OCI-LY7 (cell line): ENCODE measurements at places on chromosomes 4 and X. TPM values are rescaled to one million over a fixed set of nuclear protein-coding genes. Genes with fewer than 3 reads are reported as not detected.

DNA sequence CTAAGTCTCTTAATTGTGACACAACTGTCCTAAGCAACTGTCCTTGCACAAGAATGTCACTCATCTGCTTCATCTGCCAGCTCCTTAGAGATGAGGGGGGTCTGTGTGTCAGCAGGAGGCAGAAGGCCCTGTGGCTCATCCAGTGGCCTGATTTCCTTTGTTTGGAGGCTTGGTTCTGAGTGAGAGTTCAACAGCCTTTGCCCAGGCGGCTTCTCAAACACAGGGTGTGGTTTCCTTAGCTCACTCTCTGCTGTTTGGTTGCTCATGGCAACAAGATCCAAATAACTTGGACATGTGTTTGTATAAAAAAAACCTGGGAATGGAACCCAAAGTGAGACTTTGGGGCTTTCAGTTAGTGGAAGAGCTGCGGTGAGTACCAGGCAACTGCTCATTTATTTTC is 46.6 kb downstream of the MAP7D3 start:
- no peak for DNase-seq

GRCh38 chr4:141132709-141133145 is 542 bp downstream of the RNF150 start:
- DNase-seq = no peak

The RAB41 gene
- not detected in 2 replicates for total RNA-seq

DNA sequence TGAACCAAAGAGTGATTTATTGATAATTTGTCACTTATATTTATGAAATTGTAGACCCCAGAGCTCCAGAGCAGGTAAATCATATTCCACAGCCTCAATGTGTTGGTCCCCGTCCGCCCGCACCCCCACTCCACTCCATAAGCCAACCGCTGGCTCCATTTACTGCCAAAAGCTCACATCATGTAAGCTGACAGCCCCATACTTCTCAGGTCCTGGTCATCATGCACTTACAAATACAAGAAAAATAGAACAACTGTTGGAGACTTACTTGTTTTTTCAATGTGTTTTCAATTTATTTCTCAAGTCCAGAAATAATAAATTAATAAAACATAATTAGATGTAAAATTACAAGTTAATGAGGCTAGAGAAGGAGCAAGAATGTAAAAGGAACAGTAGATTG is 235.7 kb upstream of the HAND2 start:
- DNase-seq = no peak

DNA sequence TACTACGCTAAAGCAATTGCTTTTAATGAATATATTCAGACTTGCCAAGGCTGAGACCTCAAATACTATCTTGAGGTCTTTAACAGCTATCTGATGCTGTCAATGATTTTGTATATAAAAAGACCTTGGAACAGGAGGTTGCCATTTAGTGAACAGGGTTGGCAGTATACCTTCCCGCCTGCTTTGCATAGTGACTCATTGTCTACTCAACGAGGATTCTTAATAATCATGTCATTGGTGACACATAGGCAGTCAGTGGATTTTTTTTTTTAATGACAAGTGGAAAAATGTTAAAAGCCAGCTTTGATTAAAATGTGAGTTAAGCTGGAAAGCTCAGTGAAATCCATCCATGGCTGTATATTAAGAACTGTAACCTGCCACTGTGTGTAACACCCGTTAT is 164.0 kb downstream of the ASMT start:
- DNase-seq = no peak

- no peak for DNase-seq
These were observed 286.7 kb upstream of the TENM3 start for GRCh38 chr4:181956512-181956911.

GRCh38 chrX:2243913-2244460 is 256.8 kb downstream of the DHRSX start:
- DNase-seq = no peak

DNA sequence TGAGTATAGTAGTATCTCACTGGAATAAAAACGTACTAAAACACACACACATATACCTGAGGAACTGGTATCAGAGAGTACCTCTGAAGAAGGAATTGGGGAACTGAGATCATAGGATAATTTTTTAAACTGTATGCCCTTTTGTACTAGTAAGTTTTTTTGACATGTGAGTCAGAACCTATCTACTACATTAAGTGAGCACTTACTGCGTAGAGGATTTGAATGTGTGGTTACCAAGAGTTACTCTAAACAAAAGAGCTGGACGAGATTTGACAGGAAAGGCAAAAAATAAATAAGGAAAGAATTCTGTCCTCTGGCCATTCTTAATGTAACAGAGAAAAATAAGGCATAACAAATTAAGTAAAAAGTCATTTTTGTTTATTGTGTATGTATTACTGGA is 546.5 kb upstream of the FAT1 start:
- no peak for DNase-seq

- no peak for DNase-seq
These were observed 44.3 kb upstream of the TBL1X start for GRCh38 chrX:9420275-9421265.

- DNase-seq = peak; percentile 64
These were observed 16.9 kb upstream of the HPRT1 start for GRCh38 chrX:134443020-134443419.

GRCh38 chrX:109707319-109707718 is 25.7 kb downstream of the ACSL4 start:
- no peak for DNase-seq

GRCh38 chrX:52983321-52984000 is 25.1 kb upstream of the FAM156A start:
- no peak for DNase-seq

DNA sequence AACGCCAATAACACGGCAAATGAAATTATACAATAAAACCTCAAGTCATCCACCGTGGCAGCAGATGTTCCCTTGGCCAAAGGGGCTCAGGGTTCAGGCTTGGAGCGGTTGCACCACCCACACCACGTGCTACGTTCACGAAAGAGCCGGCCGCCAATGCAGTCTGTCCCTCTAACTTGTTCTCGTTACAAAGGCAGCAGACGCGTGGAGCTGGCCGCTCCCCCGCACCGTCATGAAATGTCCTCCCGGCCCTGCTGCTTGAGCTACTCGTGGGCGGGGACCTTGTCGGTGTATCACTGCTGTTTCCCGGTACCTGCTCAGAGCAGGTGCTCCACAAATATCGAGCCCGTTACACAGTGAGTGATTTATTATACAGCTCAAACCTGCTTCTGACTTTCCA is 36.4 kb upstream of the MAN2B2 start:
- no peak for DNase-seq

DNA sequence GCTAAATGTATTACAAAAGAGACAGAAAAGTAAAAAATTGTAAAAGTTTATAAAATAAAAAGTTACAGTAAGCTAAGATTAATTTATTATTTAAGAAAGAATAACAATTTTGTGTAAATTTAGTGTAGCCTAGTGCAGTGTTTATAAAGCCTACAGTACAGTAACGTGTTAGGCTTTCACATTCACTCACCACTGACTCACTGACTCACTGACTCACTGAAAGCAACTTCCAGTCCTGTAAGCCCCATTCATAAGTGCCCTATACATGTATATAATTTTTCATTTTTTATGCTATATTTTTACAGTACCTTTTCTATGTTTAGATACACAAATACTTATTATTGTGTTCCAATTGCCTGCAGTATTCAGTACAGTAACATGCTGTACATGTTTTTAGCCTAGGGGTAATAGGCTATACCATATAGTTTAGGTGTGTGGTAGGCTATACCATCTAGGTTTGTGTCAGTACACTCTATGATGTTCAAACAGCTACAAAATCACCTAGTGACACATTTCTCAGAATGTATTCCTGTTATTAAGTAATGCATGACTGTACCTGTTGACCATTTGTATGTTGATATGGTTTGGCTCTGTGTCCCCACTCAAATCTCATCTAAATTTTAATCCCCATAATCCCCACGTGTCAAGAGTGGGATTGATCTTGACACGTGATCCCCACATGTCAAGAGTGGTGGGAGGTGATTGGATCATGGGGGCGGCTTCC is 57.9 kb downstream of the CFAP299 start:
- DNase-seq = no peak

DNA sequence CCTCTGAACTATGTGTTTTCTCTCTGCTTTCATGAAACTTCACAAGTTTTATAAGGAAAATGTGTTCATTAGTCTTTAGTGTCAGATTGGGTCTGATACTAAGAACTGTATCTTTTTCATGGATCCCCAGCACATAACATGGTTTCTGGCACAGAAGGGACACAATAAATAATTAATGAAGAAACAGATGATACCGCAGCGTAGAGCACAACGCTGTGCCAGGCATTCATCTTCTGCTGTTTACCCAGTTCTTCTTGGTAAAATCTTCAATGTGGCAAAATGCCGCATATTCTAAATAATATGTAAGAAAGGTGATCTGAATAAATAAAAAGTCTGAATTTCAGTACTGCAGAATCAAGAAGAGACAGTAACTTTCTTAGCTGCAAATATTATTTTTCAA is 12.3 kb downstream of the SCARB2 start:
- DNase-seq = no peak

DNA sequence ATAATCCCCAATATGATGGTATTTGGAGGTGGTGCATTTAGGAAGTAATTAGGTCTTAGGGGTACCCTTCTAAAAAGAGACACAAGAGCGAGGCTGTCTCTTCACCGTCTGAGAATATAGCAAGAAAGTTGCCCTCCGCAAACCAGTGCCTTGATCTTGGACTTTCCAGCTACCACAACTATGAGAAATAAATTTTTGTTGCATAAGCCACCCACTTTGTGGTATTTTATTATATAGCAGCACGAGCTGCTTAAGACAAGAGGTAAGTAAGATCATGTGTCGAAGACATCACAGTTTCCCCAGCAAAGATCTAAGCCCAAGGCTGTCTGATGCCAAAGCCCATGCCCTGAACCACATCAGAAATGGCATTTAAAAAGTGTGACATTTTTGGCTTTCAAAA is 9.6 kb upstream of the EXOSC9 start:
- no peak for DNase-seq

DNA sequence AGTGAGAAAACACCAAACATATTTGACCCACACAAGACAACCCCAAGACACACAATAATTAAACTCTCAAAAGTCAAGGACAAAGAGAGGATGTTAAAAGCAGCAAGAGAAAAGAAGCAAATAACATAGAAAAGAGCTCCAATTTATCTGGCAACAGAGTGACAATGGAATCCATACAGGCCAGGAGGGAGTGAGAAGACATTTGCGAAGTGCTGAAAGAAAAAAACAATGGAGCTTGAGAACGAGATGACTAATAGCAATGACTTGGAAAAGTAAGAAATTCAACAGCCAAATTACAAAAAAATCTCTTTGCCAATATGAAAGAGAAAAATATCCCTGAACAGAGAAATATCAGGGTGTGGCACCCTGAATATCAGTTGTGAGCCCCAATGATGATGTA is 61.6 kb downstream of the MAD2L1 start:
- DNase-seq = no peak

DNA sequence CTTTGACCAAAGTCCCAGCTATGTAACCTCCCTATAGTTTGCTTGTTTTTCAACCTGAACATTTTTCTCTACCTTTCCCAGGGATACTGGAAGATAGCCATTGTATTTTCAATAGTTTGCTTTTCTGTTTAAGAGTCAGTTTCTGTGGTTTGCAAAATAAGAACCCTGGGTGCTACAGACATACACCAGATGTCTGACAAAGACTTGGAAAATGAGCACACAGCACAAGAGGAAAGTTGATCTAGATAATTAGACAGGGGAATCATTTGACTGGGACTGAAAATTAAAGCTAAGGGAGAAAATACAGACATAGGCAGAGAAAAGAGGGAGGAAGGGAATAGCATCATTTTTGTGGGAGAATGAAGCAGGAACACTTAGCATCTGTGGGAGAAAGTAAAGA is 218.3 kb upstream of the CNKSR2 start:
- no peak for DNase-seq

- DNase-seq = peak; percentile 91
These were observed 51.5 kb upstream of the TBC1D9 start for GRCh38 chr4:140807491-140808252.

The C4orf51 gene
- not detected in 2 replicates for total RNA-seq

The TMSB15B gene
- total RNA-seq = 23.6 and 24.3 TPM in 2 replicates
